CD14-positive monocyte (primary cell): ENCODE measurements at places on chromosomes 3 and 15. TPM values are rescaled to one million over a fixed set of nuclear protein-coding genes. Genes with fewer than 3 reads are reported as not detected.
A peak's percentile ranks its signal among the peaks of the same experiment; 100 is the strongest.

Gene TEX264
- 58.3 and 70.6 TPM in 2 replicates for polyA plus RNA-seq

Gene GREM1
- not detected for polyA plus RNA-seq

Gene ARPIN
- polyA plus RNA-seq: 13.3 and 19.3 TPM in 2 replicates

DNA sequence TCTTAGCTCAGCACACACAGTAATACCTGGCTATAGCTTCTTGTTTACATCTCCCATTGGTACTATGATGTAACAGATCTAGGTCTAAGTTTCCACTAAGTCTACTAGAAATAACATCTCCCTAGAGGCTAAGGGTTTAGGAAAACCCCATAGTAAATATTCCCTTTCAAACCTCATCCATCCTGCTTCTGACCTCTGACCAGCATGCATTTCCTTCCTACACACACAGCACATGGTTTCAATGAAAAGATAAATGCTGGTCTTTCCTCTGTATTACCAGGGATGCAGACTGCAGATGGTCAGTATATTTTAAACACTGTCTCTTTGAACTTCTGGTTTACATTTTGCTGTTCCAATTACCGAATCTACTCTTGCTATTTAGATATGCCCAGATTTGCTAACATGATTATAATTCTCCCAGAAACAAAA is 96.6 kb downstream of the EFL1 start:
- DNase-seq: no peak
- no peak overlapping the region for H3K4me3 ChIP-seq
- no peaks in the 10 kb centered on the region for H3K4me1 ChIP-seq
- H3K27ac ChIP-seq: no peak overlapping the region

GRCh38 chr15:86830304-86830703 is 750.6 kb downstream of the AGBL1 start:
- no peak overlapping the region for H3K27ac ChIP-seq
- H3K27me3 ChIP-seq: no peaks in the 10 kb centered on the region
- H3K4me1 ChIP-seq: no peaks in the 10 kb centered on the region
- no peak overlapping the region for H3K4me3 ChIP-seq
- no peak for DNase-seq

DNA sequence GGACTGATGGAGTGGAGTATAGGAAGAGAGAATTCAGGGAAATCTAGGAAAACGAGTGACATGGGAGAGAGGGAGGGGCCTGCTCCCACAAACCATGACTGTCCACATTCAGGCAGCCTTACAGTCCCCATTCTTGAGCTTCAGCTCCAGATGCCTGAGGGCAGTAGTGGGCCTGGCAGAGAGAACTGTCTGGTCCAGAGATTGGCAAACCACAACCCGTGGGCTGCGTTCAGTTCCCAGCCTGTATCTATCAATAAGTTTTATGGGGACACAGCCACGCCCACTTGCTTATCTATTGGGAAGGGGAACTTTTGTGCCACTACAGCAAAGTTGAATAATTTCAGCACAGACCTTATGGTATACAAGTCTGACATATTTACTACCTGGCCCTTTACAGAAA is 63.8 kb downstream of the SLCO2A1 start:
- no peak overlapping the region for H3K27ac ChIP-seq
- DNase-seq: no peak
- H3K4me3 ChIP-seq: no peak overlapping the region
- H3K4me1 ChIP-seq: no peaks in the 10 kb centered on the region

- H3K27ac ChIP-seq: peak overlapping the region; percentile 21
- no peaks in the 10 kb centered on the region for H3K36me3 ChIP-seq
- peak overlapping the region; percentile 42 for H3K4me3 ChIP-seq
- peaks cover 8% of the 10 kb centered on the region for H3K27me3 ChIP-seq
- peak; percentile 55 for DNase-seq
Observed at GRCh38 chr3:50226888-50227389, 9.1 kb upstream of the GNAI2 start.

- H3K27ac ChIP-seq: no peak overlapping the region
- no peak for DNase-seq
- H3K4me1 ChIP-seq: no peaks in the 10 kb centered on the region
- no peaks in the 10 kb centered on the region for H3K36me3 ChIP-seq
- no peak overlapping the region for H3K4me3 ChIP-seq
Observed at GRCh38 chr15:57635300-57635909, 43.7 kb downstream of the MYZAP start.

DNA sequence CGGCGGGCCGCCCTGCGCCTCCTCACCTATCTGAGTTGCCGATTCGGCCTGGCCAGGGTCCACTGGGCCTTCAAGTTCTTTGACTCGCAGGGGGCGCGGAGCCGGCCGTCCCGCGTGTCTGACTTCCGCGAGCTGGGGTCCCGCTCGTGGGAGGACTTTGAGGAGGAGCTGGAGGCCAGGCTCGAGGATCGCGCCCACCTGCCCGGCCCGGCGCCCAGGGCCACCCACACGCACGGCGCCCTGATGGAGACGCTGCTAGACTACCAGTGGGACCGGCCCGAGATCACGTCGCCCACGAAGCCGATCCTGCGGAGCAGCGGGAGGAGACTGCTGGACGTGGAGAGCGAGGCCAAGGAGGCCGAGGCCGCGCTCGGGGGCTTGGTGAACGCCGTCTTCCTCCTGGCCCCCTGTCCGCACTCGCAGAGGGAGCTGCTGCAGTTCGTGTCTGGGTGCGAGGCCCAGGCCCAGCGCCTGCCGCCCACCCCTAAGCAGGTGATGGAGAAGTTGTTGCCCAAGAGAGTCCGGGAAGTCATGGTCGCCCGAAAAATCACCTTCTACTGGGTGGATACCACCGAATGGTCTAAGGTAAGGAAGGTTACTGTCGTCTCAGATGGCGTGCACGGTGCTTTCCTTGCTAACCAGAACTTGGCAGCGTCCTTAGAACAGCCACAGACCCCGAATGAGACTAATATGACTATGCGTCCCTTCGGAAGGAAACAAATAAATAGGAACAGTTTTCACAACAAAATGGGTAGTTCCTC is 567 bp downstream of the TICRR start:
- peaks cover 5% of the 10 kb centered on the region for H3K27me3 ChIP-seq
- H3K27ac ChIP-seq: no peak overlapping the region
- H3K36me3 ChIP-seq: no peaks in the 10 kb centered on the region
- H3K4me3 ChIP-seq: peak overlapping the region; percentile 97

GRCh38 chr3:34678575-34678974 is 880.1 kb downstream of the PDCD6IP start:
- H3K4me1 ChIP-seq: no peaks in the 10 kb centered on the region
- no peak overlapping the region for H3K27ac ChIP-seq
- DNase-seq: no peak

DNA sequence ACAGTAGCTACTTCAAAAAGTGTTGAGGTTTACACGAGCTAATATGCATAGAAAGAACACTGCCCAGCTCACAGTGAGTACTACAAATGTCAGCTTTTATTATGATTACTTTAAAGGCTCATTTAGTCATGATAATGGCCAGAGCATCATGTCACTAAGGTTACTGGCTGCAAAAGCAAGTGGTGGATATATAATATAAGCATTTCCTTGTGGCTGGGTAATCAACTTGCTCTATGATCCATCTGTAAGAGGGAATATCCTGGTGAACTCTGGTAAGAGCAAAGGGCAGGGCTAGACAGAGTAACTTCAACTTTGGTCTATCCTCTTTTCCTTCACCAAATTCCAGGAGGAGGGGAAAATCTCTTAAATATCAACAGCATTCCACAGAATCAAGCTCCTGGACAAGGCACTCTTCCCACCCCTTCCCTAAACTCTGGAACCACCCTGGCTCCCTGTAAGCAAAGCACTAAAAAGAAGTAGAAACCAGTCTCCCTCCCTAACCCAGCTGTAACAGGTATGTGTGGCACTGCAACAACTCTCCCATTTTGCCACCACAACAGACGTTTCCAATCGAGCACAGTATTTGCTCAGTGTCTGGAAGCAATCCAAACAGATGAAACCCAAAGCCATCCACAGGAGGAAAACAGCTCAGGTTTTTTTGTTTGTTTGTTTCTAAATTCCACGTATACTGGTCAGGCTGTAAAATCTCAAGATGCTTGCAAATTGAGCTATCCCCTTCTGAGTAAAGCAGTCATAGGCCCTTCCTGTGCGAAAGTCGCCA is 13.4 kb downstream of the B4GALT4 start:
- peaks cover 92% of the 10 kb centered on the region for H3K36me3 ChIP-seq
- H3K4me3 ChIP-seq: no peak overlapping the region

- peaks cover 68% of the 10 kb centered on the region for H3K36me3 ChIP-seq
- H3K4me3 ChIP-seq: no peak overlapping the region
- DNase-seq: peak; percentile 20
- peaks cover 12% of the 10 kb centered on the region for H3K4me1 ChIP-seq
Observed at GRCh38 chr3:37295925-37296324, 121.5 kb upstream of the LRRFIP2 start.

GRCh38 chr15:67114846-67115585 is 49.6 kb downstream of the SMAD3 start:
- DNase-seq: no peak
- H3K27ac ChIP-seq: peak overlapping the region; percentile 91
- H3K36me3 ChIP-seq: no peaks in the 10 kb centered on the region
- H3K27me3 ChIP-seq: no peaks in the 10 kb centered on the region
- H3K4me1 ChIP-seq: peaks cover 51% of the 10 kb centered on the region
- H3K4me3 ChIP-seq: no peak overlapping the region

GRCh38 chr3:18363338-18363737 is 61.8 kb downstream of the SATB1 start:
- H3K36me3 ChIP-seq: peaks cover 48% of the 10 kb centered on the region
- no peak for DNase-seq
- no peaks in the 10 kb centered on the region for H3K27me3 ChIP-seq
- H3K4me1 ChIP-seq: no peaks in the 10 kb centered on the region

GRCh38 chr3:41328926-41329325 is 129.6 kb downstream of the CTNNB1 start:
- no peaks in the 10 kb centered on the region for H3K36me3 ChIP-seq
- H3K27me3 ChIP-seq: no peaks in the 10 kb centered on the region

- no peaks in the 10 kb centered on the region for H3K27me3 ChIP-seq
- no peak overlapping the region for H3K4me3 ChIP-seq
- no peak for DNase-seq
- H3K27ac ChIP-seq: no peak overlapping the region
- H3K36me3 ChIP-seq: no peaks in the 10 kb centered on the region
Observed at GRCh38 chr3:24157106-24157505, 212.0 kb downstream of the NR1D2 start.

DNA sequence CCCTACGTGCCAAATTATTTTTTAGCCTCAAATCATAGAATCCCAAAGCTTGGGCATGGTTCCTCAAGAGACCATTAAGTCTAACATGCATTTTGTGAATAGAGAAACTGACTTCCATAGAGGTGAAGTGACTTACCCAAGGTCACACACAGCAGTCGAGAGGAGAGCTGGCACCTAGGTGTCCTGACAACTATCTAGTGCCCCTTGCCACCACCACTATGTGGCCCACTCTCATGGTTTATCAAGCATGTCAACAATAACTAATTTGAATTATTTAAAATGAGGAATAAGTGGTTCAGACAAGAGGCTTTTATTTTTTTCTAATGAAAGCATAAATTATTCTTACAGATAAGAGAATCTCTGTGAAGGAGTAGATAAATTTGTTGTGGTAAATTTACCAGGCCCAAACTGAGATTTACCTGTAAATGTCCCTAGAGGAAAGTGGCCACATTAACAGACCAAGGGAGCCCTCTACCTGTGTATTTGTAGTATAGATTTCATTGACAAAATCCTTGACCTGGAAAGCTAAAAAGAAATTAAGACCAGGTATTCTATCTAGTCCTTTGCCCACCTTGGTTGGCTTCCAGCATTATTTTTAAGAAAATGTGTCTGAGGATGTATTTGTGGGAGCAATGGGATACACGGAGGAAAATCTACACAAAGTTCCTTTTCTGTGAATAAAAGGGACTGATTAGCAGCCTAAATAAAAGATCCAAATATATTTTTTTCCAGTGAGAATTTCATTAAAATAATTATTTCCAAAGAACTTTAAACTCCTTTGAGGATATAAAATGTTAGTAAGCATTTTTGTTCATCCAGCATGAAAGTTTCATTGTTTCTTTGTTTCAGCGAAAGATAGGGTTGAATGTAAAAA is 49.1 kb downstream of the IQCH start:
- no peak overlapping the region for H3K27ac ChIP-seq
- no peaks in the 10 kb centered on the region for H3K36me3 ChIP-seq
- H3K4me3 ChIP-seq: no peak overlapping the region
- H3K27me3 ChIP-seq: no peaks in the 10 kb centered on the region
